ENCODE measurements at places on chromosomes 5 and 9.
A peak's percentile ranks its signal among the peaks of the same experiment; 100 is the strongest.

- DNase-seq = no peak
Observed at GRCh38 chr5:112634166-112634565, 103.5 kb upstream of the APC start.

- no peak for DNase-seq
Observed at GRCh38 chr9:126296687-126297086, 29.9 kb upstream of the MVB12B start.

DNA sequence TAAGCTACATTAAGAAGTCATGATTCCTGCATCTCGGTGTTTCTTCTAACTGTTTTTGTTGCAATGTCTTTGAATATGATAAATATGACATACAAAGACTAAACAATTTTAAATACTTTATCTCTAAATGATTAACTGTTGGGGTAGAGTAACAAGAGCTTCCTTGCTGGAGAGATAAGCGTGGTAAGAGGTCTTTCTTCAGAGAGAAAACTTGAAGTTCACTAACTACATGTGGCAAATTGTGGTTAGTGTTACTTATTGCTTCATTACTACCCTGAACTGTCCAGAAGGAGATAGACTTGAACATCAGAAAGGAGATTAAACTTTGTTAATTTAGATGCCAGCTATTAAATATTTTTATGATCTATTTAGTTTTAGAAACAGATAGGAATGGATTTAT lies 7.0 kb upstream of the ARSB start:
- no peak for DNase-seq

- DNase-seq = no peak
Observed at GRCh38 chr5:143734456-143734780, 77.5 kb upstream of the HMHB1 start.

DNA sequence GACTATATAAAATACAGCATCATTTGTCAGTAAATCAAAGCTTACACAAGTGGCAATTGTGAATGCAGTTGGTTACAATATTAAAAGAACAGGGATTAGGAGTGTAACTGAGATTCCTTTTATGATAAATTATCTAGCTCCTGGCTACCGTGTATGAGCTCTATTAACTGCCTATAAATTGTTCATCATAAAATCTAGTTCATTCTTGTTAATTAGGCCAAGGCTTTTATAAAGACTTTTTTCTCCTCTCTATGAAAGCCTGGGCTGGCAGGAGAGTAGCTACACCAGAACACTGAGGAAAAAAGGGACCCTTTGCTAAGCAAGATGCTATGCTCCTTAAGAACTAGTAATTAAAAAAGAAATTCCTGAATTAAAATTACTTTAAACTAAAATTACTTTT lies 132.4 kb upstream of the MEF2C start:
- no peak for DNase-seq

DNA sequence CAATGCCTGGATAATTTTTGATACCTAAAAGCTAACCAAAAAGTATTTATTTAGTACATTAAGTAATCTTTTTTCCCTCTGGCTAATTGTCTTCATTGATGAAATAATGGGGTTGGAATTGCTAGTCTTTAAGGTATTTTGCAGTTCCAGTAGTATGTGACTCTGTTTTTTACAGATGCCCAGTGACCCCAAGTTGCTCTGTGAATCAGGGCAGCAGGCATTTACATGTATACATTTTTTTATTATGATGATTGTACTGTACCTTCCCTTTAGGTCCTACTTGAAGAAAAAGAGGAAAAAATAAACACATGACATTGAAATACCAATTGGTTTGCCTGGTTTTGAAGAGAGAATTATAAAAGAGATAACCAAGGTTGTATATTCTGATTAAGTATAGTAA lies 385.5 kb downstream of the ADGRV1 start:
- DNase-seq = no peak

DNA sequence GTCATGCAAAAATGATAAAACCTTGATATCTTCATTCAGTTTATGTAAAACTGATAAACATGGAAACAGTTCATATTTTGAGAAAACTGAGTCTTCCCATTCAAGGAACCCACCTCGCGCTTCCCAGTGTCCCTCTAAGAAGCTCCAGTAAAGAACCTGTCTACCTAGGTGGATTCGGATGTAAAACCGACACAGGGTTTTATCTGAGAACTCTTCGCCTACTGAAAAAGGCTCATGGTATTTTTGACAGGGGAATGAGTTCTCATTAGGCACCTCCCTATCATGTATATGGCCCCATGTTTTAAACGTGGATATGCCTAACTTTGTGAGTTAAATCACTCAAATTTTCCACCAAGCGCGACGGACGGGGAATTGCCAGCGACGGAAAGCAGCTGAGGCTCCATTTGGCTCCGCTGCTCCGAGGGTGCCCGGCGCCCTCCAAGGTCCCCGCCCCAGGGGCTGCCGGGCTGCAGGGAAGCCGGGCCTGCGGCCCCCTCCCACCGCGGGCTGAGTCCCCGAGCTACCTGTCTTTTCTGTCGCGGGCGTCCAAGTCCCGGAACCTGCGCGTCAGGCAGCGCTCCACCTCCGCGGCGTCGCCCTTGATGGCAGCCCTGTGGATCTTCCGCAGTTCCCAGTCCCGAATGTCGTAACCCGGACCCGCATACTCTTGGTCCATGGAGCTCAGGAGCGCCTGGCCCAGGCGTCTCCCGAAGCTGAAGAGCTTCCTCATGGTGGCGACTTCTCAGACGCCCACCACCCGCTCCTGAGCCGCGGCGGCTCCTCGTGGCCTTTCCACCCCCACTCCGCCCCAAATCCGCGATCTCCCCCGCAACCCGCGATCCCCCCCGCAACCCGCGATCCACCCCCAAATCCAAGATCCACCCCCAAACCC lies 594 bp downstream of the ANKRD18A start:
- DNase-seq = peak; percentile 0

DNA sequence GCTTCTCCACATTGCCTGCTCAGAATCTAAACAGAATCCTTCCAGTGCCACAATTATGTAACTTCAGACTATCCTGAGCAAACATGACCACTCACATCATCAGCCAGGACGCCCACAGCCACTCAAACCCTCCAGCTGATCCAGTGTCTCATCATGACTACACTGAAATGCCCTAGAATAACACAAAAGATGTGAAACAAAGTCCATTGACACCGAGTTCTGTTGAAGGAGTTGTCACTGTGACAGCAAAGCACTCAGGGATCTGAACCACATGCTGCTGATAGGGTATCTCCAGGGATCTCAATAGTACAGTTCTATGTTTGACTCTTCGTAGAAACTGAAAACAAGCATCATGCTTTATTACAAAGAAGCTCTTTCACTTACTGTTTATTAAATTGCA lies 150.2 kb downstream of the GABBR2 start:
- DNase-seq = no peak

DNA sequence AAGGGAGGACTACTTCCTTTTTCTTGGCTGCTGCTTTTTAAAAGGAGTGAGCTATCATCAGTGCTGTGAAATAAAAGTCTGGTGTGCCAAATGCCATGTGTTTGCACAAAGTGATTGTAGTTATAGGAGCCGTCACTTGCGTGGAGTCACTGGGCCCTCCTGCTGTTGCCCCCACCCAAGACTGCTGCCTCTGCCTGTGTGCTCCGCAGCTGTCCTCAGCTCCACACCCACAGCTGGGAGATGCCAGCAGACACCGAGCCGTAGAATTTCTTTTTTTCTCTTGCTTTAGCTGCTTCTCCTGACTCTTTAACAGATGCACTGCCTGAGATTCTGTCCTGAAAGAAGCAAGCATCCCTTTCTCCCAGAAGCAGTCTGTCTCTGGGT lies 9.8 kb upstream of the GLE1 start:
- DNase-seq = no peak

DNA sequence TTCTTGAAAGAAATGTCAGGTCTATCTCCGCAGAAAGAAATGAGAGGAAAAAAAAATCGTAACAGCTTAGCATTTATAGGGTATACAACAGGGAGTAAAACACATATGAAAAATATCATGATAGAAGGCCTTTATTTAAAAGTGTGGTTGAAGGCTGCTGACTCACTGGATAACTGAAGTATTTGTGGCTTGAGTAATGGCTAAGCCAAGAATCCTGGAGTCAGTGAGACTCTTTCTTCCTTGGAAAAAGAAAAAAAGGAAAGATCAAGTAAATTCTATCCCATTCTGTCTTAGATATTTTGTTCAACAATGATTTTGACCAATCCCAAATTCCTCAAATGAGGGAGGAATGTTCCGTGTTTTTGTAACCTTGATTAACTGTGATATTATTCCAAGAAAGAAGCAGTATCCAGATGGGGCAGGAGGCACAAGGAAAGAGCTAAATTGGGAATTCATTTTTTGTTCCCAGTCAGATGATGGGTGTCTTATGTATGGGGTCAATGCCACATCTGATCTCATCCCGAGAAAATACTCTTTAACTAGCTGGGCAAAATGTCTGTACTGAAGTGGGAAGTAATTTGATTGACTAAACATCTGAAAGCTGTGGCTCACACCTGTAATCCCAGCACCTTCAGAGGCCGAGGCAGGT lies 64.3 kb upstream of the MYO10 start:
- no peak for DNase-seq

- DNase-seq = no peak
Observed at GRCh38 chr9:21326526-21327139, 8.6 kb downstream of the KLHL9 start.

- DNase-seq = no peak
Observed at GRCh38 chr9:20225826-20226225, 396.5 kb downstream of the MLLT3 start.
